ENCODE measurements at places on chromosomes 4 and X.

DNA sequence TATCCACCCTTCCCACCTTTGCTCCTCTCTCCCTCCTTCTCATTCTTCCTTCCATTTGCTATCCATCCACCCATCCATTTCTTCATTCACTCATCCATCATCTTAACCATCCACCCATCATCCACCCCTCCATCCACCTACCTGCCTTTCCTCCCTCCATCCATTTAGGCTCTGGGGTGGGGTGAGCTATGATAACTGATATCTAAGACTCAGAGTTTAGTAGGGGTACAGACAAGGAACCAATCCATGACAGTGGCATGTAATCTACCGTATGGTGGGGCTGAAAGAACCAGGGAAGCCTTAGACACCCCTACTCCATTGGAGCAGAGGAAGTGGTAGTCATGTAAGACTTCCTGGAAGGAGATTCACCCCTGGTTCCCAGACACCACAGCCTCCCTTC is 23.2 kb downstream of the PSAPL1 start:
- DNase-seq, result no peak

DNA sequence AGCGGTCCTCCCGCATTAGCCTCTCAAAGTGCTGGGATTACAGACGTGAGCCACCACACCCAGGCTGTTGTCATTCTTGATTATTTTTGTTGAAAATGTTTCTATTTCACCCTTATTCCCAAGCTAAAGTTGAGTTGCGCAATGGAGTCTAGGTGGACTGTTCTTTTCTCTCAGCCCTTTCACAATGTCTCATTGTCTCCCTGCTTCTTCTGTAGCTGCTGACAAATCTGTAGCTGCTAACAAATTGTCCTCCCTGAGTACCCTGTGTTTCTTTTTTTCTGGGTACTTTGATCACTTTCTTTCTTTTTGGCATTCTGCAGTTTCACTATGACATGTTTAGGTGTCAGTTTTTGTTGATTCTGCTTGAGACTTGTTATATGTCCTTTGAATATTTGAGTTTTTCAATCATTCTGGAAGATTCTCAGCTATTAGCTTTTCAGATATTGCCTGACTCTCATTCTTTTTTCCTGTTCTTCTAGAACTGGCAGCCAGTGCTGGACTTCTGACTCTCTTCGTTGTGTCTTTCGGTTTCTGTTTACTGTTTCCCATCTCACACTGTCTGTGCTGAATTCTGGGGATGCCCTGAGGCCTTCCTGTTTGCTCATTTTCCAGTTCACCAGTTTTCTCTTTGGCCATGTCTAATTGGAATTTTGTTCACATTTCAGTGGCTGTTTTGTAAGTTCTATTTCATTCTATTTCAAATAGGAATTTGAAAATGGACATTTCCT is 6.6 kb downstream of the ABCD1 start:
- DNase-seq, result no peak

DNA sequence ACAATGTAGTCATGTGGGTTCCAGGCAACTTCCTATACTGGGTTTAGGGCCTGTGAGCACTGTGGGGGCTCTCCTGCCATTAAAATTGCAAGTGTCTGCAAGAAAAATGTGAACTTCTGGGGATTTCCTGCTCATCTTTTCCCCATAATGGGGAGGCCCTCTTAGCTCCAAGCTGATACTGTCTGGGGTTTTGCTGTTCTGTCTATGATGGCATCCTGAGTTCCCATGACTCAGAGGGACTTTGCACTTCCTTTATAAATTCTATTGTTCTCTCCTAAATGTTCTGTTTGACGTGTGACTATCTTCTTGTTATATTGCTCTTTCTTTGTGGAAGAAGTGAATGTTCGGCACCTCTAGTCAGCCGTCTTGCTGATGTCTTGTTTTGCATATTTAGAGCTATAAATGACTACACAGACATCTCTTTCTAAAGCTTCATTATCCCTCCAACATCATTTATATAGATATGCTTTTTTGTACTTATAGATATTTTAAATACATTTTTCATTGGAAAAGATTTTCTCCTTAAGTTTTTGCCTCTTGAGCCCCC is 465.8 kb downstream of the NAF1 start:
- DNase-seq, result no peak

- DNase-seq, result no peak
These were observed 101.8 kb downstream of the ANXA5 start for GRCh38 chr4:121594796-121595526.

GRCh38 chrX:110578270-110578669 is 217.3 kb downstream of the CHRDL1 start:
- DNase-seq, result no peak

DNA sequence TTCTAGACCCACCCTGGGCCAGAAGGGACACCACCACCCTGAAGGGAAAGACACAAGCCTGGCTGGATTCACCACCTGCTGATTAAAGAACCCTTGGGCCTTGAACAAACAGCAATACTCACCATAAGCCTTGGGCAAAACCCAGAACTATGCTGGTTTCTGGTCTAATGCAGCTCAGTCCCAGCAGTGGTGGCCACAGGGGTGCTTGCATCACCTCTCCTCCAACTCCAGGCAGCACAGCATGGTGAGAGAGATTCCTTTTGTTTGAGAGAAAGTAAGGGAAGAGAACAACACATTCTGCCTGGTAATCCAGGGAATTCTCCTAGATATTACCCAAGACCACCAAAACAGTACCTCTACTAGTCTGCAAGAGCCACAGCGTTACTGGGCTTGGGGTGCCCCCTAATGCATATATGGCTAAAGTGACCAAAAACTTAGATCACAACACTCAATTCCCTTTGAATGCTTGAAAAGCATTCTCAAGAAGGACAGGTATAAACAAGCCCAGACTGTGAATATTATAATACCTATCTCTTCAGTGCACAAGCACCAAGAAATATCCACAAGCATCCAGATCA is 25.7 kb downstream of the RNF128 start:
- no peak for DNase-seq

- DNase-seq, result no peak
These were observed 12.5 kb downstream of the IRF2 start for GRCh38 chr4:184461711-184462441.

DNA sequence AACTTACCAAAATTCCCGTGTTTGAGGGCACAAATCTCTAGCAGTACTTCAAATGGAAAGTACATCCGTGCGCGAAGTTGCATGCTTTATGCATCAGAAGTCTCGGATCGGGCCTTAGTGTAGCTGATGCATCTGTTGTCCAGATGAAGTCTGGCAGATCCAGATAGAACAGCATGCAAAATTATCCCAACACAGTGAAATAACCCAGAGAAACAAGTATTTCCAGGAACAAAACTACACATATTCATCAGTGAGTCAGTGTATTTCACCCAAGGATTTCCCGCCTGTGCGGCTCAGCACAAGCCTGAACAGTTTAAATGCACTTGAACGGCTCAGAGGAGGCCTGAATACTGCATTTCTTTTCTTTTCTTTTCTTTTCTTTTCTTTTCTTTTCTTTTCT is 27.4 kb upstream of the CLDN24 start:
- no peak for DNase-seq

- DNase-seq, result no peak
These were observed 81.2 kb downstream of the DCK start for GRCh38 chr4:71074452-71075299.

GRCh38 chrX:24026432-24026831 is 554 bp downstream of the KLHL15 start:
- no peak for DNase-seq

DNA sequence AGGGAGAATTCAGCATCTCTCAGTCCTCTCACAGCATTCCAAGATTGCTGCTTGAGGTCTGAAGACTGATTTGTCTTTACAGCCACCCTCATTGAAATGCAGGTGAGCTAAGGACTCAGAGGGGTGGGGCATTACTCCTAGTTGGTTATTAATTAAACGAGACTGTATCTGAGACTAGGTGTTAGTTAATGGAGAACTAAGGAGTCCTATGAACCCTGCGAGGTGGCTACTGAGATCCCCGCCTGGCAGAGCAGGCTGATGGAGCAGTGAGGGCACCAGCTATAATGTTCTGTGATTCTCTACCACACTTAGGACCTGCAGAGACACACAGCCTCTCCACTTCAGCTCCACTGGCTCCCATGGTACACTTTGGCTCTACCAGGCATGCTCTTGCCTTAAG is 215.3 kb downstream of the MID1IP1 start:
- DNase-seq, result no peak

- DNase-seq, result no peak
These were observed 83.2 kb downstream of the GPR143 start for GRCh38 chrX:9682456-9682855.

GRCh38 chr4:175714686-175715085 is 97.4 kb downstream of the GPM6A start:
- DNase-seq, result no peak

- peak; percentile 57 for DNase-seq
These were observed 17.2 kb downstream of the GPR174 start for GRCh38 chrX:79161655-79162054.

DNA sequence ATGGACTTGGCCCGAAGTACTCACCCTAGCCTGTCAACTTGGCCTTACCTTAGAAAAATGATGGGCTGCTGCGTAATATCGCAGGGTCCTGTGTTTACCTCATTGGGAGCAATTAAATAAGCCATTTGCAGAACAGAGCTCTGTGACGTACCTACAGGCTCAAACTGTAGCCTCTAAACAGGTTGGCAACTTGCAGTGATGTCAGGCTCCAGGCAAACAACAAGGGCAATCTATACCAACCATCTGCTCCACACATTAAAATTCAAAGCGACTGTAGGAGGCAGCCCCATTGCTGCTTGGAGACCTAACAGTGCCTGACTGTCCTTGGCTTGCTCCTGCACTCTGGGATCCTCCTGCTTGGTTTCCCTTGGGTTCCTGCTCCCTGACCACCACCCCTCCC is 17.2 kb downstream of the VGLL1 start:
- no peak for DNase-seq

DNA sequence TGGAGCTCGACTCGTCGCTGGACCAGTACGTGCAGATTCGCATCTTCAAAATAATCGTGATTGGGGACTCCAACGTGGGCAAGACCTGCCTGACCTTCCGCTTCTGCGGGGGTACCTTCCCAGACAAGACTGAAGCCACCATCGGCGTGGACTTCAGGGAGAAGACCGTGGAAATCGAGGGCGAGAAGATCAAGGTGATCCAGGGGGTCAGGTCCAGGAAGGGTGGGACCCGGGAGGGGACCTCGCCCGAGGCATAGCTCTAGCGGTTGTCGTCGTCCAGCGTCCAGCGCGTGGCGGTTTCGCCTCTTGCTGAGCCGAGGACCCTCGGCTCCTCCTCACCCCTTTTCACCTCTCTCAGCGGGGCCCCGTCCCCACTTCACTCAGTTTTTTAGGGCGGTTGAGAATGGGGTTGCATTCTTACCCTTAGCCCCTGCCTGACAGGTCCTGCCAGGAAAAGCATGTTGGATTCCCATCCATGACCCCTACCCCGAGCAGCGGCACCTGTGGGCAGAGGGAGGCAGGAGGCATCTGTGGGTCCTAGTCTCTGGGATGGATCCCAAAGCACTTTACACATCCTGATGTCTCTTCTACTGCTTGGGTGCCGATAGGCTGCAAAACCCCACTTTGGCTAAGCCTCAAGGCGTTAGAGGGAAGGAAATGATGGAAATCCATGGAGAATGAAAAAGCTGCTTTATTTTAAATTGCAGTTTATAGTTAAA is 524 bp downstream of the RAB33A start:
- DNase-seq, result no peak

- DNase-seq, result no peak
These were observed 409 bp upstream of the MPP1 start for GRCh38 chrX:154805696-154806091.

GRCh38 chr4:55617587-55618197 is 18.4 kb downstream of the NMU start:
- DNase-seq, result no peak

Data from CD4-positive, alpha-beta T cell treated with Interleukin-6 for 4 hours (primary cell).